ENCODE measurements at places on chromosomes 3 and 15.

DNA sequence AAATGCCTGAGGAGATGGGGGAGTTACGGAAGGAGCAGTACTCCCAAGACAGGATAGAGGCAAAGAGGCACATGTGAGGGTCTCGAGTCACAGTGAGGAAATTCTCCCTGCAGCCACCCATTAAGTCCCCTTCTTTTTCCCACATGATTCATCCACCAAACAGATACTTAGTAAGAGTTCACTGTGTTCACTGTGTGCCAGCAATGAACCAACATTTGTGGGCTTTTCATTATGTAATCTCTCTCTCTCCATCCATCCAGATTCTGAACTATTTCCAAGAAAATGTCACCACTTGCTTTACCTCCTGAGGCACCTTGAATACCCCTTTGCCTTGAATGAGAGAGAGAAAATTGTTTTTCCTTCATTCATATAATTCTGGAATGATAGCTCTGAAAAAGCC is 24.6 kb upstream of the LRRFIP2 start:
- DNase-seq = no peak

DNA sequence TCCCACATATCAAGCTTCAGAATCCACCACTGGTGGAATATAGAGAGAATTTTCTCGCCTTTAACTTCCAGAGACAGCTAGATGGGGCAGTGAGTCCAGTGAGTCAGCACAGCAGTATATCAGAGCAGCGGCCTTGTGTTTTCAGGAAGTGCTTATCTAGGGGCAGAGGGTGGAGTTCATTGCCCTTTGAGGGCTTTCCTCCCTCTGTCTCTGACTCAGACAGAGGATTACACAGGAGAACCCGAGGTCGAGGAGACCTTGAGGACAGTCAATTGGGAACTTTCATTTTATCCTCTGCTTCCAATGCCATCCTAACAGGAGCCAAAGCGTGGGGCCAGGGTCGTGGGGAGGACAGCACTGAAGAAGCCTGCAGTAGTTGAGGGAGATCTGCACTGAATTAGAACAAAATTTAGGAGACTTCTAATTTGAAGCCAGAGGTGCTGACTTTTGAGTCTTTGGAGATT is 109.6 kb upstream of the UMPS start:
- DNase-seq = peak; percentile 17

- no peak for DNase-seq
Observed at GRCh38 chr15:99818872-99819271, 85.6 kb upstream of the LYSMD4 start.

DNA sequence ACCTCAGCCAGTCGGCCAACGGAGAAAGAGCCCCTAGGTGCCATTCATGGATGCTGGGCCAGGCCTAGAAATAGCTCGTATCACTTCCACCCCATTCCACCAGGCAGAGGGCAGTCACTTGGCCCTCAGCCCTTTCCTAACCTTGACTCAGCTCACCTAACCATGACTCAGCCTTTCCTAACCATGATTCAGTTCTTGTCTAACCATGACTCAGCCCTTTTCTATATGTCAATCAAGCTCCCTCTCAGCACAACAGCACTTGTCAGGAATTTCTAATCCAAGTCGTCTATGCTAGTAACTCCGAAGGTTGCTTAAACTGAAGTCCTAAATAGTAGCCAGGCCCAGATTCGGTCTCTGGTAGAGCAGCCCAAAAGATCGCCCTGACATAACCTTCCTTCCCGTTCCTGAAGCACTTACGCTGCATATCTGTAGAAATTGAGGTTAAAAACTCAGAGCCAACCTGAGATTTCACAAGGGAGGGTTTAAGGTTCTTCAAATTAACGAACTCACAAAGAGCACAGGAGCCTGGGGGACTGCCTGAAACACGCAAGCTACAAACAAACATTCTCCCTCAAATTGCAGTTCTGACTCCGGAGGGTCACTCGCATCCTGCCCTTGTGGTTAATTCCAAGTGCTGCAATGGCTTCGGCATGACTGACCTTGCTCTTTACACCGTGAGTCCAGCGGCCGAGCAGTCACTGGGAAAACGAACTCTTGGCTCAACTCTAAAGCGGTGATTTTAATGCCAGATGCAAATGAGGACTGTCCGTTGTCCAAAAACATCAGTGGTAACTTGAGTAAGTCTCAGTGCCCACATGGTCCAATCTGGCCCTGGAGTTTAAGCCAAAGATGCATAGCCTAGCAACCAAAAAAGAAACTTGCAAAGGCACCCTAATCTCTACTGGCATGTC is 99.9 kb downstream of the ADAMTS17 start:
- DNase-seq = no peak

GRCh38 chr3:60240492-60240891 is 1010.8 kb downstream of the FHIT start:
- no peak for DNase-seq

DNA sequence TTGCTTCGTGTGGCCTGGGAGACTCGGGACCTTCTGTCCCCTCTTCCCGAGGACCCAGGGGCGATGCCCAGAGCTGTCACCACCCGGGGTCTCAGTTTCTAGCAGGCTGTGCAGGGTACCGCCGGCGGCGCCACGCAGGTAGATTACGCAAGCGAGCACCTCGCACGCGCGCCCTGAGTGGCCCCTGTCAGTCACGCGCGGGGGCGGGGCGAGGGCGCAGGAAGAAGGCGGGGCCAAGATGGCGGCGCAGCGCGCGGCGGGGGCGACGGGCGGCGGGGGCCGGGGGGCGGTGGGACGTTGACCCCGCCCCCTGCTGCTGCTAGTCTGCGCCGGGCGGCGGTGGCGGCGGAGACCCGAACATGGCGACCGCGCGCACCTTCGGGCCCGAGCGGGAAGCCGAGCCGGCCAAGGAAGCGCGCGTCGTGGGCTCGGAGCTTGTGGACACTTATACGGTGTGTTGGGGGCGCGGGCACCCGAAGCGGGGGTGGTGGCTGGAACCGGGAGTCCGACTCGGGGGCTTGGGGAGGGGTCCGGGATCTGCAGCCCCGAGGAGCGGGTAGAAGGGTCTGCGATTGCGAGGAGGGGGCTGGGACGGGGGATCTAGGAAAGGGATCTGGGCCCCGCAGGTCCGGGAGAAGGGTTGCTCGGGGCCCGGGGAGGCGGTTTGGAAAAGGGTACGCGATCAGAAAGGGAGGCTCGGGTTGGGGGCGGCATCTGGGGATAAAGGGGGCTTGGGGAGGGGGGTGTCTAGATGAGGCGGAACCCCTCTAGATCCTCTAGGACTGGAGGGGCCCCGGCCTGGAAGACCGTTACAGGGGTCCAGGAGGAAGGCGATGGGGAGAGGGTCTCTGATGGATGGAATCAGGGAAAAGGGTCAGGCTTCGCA is at the start of gene NISCH:
Gene NISCH (plus strand): TSS at position 322 of the 886 bp plus-strand sequence. CDS start 38 bp downstream, at position 360.
- DNase-seq = peak; percentile 99

GRCh38 chr3:116947809-116948208 is 238.2 kb downstream of the TUSC7 start:
- no peak for DNase-seq

- DNase-seq = no peak
Observed at GRCh38 chr3:109480014-109480413, 142.7 kb upstream of the DPPA4 start.

DNA sequence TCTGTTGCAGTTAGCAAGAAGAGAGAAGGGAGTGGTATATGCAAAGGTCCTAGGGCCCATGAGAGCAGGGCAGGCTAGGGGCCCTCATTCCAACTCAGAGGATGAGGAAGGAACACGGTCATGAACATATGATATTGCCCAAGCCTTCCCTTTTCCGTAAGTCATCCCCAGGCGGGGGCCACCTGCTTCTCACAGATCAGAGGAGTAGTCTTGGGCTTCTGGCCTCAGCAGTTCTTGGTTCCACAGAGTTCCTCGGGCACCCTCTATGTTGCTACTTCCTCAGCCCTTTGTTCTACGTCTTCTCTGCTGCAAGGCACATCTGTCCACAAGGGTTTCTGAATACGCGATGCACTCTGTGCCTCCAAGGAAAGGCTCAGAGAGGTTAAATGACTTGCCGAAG is 25.3 kb downstream of the EPHB3 start:
- no peak for DNase-seq

GRCh38 chr15:80745888-80746287 is 33.3 kb upstream of the CEMIP start:
- DNase-seq = no peak

DNA sequence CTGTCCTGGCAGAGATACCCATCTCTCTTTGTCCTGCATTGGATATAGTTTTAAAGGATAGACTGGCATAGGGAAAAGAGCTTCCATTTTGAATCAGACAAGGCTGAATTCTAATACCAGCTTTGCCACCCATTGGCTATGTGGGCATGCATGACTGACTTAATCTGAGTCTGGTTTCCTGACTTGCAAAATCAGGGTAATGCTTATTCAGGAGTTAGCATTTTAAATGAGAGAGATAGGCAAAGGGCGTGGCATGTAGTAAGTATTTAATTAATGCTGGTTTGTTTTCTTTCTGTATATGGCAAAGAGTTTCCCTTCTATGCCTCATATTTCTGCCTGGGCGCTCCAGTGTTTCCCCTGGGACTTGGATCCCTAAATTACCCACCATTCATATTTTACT is 492.9 kb downstream of the IGSF11 start:
- DNase-seq = no peak

GRCh38 chr3:189824629-189825312 is 193.6 kb downstream of the TP63 start:
- no peak for DNase-seq

GRCh38 chr3:192090586-192090985 is 629.6 kb downstream of the PYDC2 start:
- DNase-seq = no peak

DNA sequence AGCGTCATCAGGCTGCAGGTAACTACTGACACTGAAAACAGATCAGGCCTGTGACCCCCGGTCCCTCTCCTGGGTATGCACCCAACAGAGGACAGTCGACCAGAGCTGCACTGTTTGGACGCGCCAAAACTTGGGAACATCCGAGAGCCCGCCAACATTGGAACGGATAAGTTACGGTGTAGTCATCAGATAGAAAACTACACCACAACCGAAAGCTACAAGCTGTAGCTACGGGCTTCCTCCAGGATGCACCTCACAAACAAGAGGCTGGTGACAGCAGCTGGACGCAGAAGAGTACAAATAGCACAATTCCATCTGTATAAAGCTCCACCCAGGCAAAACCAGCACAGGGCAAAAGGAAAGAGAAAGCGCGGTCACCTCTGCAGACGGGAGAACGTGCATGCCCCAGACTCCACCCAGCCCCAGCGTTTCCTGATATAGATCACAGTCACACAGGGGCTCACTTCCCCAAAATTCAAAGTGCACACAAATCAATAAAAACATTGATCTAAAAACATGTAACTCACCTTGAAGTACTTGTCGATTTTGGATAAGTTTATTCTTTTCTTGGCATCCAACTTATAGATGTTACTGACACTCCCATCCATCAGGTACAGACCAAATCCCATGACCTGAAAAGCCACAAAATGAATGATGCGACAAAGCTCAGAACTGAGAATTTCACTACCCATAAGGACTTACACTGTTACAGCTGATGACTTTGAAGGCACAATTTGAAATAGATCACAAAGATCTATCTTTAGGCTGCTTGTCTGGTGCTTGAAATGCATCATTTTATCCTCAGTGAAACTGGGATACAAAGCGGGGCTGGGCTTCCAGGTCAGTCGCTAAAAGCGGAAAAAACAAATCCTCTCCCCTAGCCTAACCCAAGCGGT is 43.3 kb downstream of the CYFIP1 start:
- peak; percentile 78 for DNase-seq

DNA sequence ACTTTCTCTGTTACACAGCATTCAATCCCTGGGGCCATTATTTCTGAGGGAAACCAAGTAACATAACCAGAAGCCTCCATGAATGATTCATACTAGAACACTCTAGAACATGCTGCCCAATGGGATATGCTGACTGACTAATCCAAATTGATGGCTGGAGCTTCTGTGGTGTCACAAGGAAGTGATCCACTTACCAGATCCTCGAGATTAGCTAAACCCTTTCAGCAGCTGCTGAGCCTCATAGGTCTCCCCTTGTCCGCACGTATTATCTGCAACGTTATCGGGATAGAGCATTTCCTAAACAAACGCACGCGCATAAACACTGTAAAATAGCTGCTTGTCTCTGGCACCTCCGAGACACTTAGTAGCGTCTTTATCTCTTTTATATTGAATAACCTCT is 61.2 kb upstream of the PROK2 start:
- DNase-seq = no peak

DNA sequence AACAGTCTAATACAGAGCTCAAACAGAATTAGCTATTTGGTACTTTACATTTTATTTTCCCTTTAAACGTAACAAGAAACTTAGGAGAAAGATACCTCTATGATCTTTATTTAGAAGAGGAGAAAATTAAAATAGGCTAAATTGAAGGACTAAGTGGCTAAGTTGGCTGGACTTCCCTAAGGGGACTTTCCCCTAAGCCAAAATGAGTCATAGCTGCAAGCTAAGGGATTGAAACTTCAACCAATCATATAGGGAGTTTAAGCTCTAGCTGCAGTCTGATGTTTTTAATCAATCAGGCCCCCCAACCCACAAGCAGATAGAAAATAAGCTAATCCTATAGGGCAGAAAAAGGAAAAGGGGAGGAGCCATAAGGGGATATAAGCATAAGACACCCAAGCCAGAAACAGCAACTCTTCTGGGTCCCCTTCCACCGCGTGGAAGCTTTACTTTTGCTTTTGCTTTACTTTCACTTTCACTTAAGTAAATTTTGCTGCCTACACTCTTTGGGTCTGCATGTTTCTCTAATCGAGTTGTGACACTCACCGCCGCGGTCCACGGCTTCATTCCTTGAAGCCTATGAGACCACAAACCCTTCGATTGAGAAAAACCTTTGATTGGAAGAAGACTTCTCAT is 1108.5 kb upstream of the EPHA6 start:
- no peak for DNase-seq

- DNase-seq = peak; percentile 60
Observed at GRCh38 chr15:64151727-64152506, at the start of gene SNX22. Gene SNX22, plus strand, starts transcription at chr15:64151731. Its CDS starts 45 bp downstream, at chr15:64151776.

DNA sequence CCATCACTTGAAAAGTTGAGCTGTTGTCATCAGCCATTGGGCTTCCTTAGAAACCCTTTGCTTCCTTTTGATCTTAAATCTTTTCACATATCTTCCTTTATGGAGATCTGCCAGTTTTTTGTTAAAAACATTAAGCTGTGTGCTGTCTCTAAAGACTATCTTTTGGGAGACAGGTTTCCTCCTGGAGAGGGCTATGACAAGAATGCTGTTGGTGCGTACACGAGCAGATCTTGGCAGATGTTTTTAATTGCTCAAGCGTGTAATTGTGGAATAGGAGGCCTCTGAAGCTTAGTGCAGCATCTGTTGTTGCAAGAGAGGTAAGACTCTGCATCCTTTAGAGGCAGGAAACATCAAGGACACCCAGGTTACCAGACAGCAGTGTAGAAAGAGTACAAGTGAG is 56.8 kb downstream of the PHLDB2 start:
- DNase-seq = no peak

DNA sequence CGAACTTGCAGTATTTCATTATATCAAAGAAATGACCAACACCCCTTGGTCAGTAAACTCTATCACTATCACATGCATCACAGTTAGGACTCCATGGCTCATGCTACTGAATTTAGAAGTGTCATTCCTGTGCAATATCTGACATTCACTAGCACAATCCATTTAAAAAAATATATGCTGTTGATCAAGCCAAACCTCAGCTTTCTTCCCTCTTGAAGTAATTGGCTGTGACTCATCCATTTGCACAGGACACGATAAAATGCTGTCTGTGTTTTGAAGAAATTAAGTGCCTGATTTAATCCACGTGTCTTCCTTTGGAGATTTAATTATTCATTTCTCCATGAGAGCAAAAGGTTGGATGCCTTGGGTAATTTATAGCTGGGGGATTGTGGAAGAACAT is 38.9 kb downstream of the CPNE4 start:
- no peak for DNase-seq

Measured in GM13977 (cell line).